ENCODE measurements at places on chromosomes 16 and 17.

- DNase-seq = no peak
Measured at GRCh38 chr16:23788685-23789084, 33.9 kb downstream of the CHP2 start.

DNA sequence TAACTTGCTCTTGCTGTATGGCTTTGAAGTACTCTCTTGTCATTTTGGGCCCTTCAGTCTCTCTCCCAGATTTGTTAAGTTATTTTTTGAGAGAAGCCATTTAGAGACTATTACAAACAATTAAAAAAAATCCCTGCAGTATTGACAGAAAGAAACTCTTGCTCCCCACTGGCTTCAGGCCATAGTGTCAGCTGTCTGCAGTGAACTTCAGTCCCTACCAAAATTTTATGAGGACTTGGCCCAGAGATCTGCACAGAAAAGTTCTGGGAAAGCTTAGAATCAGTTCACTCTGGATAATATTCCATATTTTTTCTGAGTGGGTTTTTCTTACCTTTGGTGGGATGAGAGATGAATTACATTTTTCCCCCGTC, 30.9 kb upstream of the SUPT4H1 start:
- no peak for DNase-seq

DNA sequence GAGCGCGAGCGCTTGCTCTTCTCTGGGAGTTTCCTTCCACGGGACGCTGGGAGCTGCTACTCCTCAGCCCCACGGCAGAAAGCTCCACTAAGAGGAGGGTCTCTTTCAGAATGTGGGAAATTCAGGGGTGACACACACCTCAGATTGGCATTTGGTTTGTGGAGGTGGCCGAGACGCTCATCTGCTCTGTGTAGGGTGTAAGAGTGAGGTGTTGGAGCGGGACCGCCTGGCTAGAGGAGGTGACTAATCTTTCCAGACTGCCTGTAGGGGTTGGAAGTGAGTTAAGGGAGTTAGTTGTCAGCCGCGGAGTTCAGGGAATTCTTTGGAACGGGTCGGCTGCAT, 735 bp downstream of the PSMD11 start:
- DNase-seq = peak; percentile 10

GRCh38 chr17:19003543-19004420, 782 bp downstream of the FAM83G start:
- peak; percentile 23 for DNase-seq

GRCh38 chr16:79449900-79450299, 150.6 kb downstream of the MAF start:
- no peak for DNase-seq

GRCh38 chr17:81132770-81133723, 32.3 kb upstream of the PVALEF start:
- DNase-seq = no peak

- no peak for DNase-seq
Measured at GRCh38 chr16:54277845-54278703, 8.5 kb downstream of the IRX3 start.

DNA sequence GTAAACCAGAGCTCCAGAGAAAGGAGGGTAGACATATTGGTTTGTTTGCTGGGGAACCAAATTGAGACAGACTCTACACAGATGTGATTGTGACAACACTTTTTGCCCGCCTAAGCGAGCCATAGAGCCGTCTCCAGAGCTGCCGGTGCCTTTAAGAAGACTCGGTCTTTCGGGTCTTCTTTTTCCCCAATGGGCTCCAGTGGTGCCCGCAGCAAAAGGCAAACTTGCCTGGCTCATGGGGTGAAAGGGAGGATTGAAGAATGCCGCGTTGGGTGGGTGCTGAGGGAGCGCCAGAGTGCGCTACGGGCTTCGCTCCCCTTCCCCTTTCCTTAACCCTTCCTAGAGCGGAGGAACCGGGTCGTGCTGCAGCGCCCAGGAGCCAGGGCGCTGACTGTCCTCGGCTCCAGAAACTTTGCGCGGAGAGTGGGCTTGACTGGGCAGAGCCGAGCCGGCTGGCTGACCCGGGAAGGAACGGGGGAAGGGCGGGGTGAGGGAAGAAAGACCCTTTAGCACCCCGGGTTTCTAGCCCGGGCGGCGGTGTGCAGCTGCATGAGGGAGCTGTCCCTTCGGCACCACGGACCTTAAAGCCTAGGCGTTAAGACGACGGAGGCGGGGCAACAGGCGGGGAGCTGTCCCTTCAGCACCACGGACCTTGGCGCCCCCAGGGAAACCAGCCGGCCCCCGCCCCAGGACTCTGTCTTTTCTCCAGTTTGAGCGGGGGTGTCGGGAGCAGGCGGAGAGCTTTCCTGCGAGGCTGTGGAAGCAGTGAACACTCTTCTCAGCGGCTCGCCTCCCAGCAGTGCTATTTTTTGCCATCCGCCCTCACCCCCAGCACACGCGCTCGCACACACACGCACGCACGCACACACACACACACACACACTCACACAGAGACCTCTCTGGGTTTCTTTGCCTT, at the start of gene CACNG3:
Gene CACNG3, plus strand, starts transcription at position 880 of the 916 bp plus-strand sequence. CDS start 420 bp downstream, outside the sequence.
- peak; percentile 23 for DNase-seq

GRCh38 chr17:18963126-18964017, 11.4 kb downstream of the SLC5A10 start:
- DNase-seq = no peak

DNA sequence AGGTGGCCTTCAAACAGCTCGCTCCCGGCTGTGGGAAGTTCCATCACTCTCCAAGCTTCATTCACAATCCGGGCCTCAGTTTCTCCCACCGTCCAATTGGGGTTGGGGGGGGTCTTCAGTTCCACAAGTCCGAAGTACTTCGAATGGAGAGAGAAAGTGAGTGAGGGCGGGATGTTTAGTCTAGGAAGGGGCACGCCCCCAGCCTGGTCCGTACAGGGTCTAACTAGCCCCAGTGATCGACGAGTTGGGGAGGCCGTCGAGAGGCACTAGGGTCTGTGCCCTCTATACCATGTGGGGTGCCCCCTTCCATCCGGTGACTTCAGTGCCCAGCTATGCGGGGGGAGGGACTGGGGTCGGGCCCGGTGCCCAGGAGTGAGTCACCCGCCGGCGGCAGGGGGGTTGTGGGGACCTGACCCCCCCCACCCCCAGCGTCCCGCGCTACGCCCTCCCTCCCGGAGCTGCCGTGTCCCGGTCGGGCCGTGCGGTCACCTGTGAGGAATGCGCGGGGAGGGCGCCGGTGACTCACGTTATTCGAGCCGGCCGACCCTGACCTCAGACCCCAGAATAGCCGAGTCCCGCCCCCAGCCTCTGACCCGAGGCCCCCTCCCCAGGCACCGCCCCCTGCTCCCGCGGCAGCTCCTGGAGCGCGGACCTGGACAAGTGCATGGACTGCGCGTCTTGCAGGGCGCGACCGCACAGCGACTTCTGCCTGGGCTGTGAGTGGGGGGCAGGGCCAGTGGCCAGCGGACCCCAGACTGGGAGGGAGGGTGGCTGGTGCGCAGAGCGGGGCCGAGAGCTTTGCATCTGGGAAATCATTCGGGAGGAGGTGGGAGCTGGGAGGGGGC, 658 bp downstream of the TNFRSF12A start:
- DNase-seq = peak; percentile 77

DNA sequence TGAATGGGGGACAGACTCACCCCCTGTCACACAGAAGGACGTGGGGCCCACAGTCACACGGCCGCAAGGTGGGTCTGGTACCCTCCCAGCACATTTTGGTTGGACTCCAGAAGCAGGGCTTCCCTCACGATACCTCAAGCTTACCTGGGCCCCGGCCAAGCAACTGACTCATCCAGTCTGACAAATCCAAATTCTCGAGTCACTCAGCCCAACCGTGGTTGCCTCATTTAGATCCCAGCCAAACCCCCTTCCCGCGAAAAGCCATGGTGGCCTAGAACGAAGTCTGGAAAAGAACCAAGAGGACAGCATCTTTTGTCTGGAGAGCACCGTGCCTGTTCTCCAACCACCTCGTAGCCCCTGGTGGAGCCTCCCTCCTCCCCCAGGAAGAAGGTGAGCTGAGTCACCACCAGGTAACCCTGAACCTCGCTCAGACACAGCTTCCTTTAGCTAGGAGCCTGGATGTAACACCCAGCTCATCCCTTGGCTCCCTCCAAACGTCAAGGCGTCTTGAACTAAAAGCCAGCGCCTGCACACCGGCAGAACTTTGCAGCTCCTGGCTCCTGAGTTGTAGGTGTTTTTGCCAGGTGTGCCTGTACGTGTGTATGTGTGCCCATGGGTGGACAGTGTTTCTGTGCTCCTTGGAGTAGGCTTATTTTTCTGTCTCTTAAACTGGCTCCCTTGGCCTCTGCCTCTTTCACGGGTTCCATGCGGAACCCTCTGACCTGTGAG, 78.9 kb downstream of the CMIP start:
- DNase-seq = peak; percentile 44

DNA sequence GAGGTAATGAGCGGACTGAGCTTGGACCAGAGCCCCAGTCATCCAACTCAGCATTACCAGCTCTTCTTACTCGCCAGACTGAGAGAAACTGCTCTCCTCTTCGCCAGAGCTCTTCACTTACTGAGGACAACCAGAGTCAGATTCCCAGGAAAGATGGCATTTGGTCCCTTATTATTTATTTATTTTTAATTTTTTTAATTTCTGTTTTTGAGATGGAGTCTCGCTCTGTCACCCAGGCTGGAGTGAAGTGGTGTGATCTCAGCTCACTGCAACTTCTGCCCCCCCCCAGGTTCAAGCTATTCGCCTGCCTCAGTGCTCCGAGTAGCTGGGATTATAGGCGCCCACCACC, 23.3 kb downstream of the DEXI start:
- DNase-seq = no peak

DNA sequence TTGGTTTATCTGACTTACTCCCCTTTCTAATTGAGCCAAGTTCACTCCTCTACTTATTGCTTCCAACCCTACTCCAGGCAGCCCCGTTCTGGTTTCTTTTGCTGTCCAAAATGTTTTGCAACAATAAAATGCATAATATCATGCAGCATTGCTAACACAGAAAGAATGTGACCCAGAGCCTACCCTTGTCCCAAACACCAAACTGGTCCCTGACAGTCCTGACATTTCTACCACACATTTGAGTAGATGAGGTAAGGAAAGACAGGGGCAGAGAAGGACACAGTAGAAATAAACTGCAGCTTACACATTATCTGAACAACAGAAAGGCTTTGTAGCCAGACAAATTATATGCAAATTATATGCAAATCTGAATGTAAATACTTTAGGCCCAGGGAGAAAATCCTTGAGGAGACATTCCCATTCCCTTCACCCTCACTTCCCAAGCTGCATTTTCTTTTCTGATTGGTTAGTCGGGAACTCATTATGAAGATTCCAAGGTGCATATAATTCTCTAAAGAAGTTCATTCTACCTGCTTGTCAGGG, 31.6 kb downstream of the SOX9 start:
- no peak for DNase-seq

GRCh38 chr16:53282975-53283946, 151.0 kb upstream of the RBL2 start:
- DNase-seq = no peak

GRCh38 chr17:4247361-4247970, 16.3 kb downstream of the ANKFY1 start:
- no peak for DNase-seq

- no peak for DNase-seq
Measured at GRCh38 chr17:31623990-31624389, 232.5 kb downstream of the RAB11FIP4 start.

Measured in activated gamma-delta T cell treated with Interleukin-2 at 50 U/mL for 16 hours (primary cell).